ENCODE measurements at places on chromosomes 4 and X.

GRCh38 chrX:105781804-105782203 is 40.5 kb upstream of the NRK start:
- no peak for DNase-seq

- DNase-seq: no peak
Observed at GRCh38 chr4:22299678-22300077, 216.2 kb downstream of the ADGRA3 start.

- DNase-seq: no peak
Observed at GRCh38 chr4:114225436-114225835, 246.0 kb upstream of the ARSJ start.

GRCh38 chr4:121535351-121535750 is 154.5 kb upstream of the QRFPR start:
- DNase-seq: no peak

DNA sequence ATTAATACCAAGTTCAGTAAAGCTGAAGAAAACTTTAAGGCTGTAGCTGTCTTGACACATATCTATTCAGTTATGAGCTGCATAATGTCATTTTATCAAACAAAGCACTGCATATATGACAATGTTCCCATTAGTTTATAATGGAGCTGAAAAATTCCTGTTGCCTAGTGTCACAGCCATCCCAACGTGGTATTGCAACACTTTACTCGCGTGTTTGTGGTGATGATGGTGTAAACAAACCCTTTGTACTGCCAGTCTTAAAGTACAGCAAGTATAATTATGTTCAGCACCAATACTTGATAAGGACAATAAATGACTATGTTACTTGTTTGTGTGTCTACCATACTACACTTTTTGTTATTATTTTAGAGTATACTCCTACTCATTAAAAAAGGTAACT is 1415.6 kb upstream of the PCDH7 start:
- no peak for DNase-seq

- DNase-seq: no peak
Observed at GRCh38 chr4:23763559-23763958, 126.3 kb downstream of the PPARGC1A start.

- no peak for DNase-seq
Observed at GRCh38 chr4:47071901-47072341, 40.6 kb downstream of the GABRB1 start.

DNA sequence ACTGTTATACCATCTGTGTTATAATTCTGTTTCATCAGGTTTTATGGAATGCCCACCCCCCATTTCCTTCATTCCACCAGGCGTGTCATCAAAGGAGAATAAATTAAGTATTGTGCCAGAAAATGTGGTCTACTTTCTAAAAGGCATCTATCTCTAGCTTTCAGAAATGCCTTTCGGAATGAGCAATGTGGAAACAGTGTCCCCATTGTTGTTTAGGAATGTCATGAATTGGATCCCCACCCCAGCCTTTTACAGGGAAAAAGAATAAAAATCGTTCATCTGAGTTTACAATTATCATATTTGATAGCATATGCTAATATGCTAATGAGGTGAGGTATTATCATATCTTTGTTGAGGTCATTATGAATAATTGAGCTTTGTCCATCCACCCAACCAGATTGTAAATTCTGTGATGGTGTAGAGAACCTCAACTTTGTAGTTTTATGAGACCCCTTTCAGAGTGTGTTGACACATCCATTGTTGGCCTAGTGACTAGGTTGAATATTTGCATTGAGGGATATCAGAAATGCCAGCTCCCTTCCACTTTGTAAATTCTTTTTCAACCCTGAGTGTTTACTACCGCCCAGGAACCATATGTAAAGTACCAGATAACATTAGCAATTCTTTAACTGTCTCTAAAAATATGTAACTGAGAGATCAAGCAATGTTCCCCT is 56.2 kb upstream of the CCDC160 start:
- no peak for DNase-seq

GRCh38 chr4:140719022-140719421 is 37.2 kb downstream of the TBC1D9 start:
- DNase-seq: no peak

GRCh38 chr4:82201303-82201702 is 172.5 kb downstream of the HNRNPD start:
- DNase-seq: no peak

DNA sequence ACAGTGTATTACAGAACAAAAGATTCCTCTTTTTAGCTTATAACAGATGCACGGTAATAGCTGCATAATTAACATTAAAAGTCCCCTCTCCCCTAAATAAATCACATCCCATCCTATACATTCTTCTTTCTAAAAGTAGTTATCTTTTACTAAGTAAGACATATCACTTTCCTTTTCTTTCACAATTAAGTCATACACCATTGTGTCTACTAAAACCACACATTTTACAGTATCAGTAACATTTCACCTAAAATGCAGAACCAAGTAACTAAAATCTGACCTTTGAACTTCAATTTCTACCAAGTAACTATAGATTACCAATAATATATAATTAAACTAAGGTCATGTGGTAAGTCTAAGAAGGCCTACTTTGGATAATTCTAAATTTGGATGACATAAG is 14.2 kb downstream of the DHX15 start:
- DNase-seq: no peak

DNA sequence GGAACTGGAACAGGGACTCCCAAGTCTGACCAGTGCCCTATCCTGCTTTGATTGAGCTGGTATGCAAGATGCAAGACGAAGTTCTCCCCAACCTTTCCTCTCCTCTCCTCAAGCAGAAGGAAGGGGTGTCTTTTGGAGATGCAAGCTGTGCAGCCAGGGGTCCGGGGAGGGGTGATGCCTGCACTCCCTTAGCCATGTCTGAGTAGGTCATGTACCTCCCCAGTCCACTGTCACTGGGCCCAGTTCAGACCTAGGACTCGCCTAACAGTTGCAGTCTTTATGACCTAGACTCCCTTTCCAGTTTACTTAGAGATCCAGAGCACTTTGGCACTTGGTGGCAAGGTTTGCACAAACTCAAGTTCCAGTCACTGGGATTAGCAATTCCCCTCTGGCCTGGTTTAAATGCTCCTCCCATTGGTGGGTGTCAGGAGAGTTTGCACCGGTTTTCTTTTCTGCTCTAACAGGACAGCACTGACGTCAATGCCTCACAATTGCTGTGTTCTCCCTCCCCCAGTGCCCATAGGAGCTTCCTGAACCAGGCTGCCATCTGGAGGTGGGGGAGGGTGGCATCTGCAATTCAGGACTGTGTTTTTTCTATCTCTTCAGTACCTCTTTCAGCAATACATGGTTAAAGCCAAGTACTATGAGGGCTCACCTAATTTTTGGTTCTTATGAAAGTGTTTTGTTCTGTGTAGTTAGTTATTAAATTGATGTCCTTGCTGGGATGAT is 782.2 kb downstream of the ARAP2 start:
- peak; percentile 11 for DNase-seq

DNA sequence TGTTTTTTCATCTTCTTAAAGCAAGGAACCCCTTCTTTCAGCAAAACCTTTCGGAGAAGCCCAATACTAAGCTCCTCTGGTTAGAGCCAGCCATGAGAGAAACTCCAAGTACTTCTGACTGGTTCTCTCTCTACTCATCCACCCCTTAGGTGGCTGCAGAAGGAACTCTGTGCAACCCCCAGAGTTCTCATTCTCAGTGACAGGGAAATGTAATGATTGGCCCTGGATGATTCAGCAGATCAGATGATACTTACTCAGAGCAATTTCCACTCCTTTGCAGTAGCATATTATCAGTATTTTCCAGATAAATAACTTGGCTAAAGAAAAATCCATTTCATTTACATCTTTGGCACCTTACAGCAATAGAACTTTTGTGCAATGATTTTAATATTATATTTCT is 3.2 kb downstream of the SPP1 start:
- DNase-seq: no peak

GRCh38 chr4:120977435-120977997 is 55.0 kb upstream of the PRDM5 start:
- DNase-seq: no peak

DNA sequence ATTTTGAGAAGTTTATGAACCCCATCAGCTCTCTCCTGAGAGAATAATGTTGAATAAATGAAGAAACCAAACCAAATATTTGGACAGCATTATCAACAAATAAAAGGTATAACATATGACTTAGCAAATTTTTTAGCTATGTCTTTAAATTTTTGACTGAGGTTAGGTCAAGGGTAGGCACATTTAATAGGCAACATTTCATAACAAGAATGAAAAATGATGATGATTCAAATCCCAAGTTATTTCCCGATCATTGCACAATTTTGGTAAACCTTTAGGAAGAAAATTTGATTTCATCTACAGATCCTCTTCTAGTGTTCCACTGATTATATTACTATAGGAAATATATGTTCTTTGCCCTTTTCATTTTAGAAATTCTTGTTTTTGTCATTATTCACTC is 123.7 kb upstream of the TLR3 start:
- no peak for DNase-seq

DNA sequence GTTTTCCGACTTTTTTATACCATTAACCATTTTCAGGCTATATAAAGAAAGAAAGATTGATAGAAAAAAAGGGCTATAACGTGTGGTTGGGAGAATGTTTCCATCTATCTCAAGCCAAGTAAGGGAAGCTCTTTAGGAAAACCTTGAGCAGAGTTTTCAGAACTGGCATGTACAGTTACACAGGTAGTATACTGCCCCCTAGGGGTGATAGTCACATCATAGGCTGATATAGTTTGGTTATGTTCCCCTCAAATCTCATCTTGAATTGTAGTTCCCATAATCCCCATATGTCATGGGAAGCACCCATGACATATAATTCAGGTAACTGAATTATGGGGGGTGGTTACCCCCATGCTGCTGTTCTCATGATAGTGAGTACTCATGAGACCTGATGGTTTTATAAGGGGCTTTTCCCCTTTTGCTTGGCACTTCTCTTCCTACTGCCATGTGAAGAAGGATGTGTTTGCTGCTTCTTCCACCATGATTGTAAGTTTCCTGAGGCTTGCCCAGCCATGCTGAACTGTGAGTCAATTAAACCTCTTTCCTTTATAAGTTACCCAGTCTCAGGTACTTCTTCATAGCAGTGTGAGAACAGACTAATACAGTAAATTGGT is 186.8 kb downstream of the TMA16 start:
- peak; percentile 45 for DNase-seq

- DNase-seq: no peak
Observed at GRCh38 chr4:17142232-17142711, 243.8 kb upstream of the LDB2 start.

GRCh38 chrX:40314070-40314469 is 216.3 kb upstream of the BCOR start:
- DNase-seq: no peak

DNA sequence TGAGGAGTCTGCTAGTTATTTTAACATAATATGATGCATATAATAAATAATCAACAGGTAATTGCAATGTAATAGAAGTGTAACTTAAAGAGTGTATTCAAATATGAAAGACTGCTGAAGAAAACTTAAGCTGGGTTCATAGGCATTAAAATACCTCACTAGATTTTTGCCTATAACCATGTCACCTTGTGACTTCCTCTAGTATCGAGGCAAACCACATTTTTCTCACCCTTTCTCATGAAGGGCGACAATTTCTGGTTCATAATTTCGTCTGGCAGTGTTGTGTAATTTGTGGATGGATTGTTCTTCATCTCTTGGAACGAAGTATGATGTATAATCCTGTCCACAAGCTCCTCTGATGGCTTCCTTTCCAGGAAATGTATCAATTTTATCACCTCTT is 16.0 kb downstream of the SULT1E1 start:
- no peak for DNase-seq

DNA sequence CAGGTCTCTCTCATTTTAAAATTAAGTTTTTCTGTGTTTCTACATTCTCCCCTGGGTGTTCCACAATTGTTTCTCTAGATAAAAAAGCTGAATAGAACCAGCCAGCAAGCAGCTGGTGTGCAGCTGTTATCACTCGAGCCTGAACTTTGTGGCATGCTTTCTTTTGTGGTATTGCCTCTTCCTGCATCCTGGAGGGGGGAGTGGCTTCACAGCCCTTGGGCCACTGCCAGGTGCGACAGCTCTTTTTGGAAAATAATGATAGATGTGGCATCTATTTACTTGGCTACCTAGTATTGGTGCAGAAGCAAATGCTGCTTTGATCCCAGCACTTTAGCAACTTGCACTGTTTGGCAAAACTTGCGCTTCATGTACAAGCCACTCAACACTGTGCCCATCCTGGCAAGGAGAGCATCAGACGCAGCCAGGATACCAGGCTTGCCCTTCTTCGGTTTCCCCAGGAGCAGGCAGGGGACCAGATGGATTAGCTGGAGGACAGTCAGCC is 69.4 kb downstream of the HMGB2 start:
- peak; percentile 37 for DNase-seq

GRCh38 chrX:130826249-130826648 is 76.8 kb downstream of the ENOX2 start:
- no peak for DNase-seq

DNA sequence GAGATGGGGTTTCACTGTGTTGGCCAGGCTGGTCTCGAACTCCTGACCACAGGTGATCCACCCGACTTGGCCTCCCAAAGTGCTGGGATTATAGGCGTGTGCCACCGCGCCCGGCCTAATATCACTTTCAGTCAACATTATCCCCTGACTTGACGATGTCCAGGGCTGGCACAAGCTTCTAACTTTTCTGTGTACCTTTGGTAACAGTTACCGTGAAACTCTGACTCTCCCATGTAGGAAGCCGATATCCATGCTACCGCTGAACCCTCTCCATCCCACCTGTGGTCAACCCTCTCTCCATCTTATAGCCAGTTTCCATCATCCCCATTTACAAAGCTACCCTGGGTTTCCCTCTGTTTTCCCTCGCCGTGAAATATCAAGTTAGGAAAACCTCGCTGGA is 77.5 kb downstream of the CRLF2 start:
- DNase-seq: no peak

DNA sequence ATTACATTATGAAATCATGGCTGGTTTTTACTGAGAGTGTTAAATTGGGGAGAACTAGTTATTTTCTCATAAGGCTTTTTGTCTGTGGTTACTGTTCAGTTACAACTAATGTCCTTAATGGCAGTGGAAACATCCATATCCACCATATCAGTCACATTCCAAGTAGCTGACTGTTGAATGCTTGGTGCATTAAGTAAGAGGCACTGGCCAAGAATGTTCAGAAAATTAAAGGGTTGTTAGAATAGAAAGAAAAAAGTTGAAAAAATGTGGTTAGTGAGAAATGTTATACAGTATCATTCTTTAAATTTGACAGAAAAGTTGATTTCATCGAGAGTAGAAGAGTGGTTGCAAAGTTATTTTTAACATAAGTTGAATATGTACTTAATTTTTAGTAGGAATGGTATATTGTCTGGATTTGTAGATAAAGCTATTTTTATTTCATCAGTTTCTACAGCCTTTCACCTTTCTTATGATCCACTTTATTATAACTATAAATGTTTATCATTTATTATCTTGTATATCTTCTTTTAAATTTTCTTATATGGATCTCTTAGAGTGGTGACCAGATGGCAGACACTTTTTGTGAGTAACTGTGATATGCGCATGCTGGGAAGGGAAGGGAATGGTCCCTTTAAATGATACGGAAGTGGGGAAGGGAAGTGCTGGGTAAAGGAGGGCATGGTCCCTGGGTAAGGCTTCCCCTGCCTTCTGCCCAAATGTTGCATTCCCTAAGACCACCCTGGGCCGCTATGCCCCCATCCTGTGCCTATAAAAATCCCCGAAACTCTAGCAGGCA is 2407.1 kb downstream of the ARAP2 start:
- no peak for DNase-seq

Data from GDM1 (cell line).